Stimulated activated CD8-positive, alpha-beta memory T cell treated with anti-CD3 and anti-CD28 coated beads, Interleukin-12 subunit alpha, Interleukin-12 subunit beta, amount 100 ng/mL, for 4 hours (primary cell): ENCODE measurements at places on chromosomes 1 and 21.
A peak's percentile ranks its signal among the peaks of the same experiment; 100 is the strongest.

DNA sequence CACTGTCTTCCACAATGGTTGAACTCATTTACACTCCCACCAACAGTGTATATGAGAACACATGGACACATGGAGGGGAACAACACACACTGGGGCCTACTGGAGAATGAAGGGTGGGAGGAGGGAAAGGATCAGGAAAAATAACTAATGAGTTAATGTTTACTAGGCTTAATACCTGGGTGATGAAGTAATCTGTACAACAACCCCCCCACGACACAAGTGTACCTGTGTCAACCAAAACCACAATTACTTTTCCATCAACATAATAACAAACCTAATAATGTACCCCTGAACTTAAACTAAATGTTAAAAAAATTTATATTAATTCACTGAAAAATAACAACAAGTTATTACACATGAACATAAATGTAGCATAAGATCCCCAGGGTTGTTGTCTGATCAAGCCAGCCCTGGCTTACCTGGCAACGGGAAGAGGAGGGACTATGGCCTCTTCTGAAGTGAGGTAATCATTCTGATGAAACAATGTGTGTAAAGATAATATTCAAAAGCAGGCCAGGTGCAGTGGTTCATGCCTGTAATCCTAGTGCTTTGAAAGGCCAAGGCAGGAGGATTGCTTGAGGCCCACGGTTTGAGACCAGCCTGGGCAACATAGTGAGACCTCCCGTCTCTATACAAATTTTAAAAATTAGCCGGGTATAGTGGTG is 40.8 kb upstream of the HEATR1 start:
- no peak for DNase-seq

DNA sequence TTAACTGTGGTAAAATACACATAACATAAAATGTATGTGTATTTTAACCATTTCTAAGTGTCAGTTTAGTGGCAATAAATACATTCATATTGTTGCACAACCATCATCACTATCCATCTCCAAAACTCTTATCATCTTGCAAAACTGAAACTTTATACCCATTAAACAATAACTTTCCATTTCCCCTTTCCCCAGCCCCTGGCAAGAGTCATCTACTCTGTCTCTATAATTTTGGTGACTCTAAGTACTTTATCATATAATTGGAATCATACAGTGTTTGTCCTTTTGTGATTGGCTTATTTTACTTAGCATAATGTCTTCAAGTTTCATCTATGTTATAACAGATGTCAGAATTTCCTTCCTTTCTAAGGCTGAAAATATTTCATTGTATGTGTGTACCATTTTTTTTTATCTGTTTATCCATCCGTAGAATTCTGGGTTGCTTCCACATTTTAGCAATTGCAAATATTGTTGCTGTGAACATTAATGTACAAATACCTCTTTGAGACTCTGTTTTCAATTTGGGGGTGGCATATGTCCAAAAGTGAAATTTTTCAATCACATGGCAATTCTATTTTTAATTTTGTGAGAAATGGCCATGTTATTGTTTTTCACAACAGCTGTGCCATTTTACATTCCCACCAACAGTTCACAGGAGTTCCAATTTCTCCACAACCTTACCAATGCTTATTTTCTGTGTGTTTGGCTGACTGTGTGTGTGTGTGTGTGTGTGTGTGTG is 153.9 kb upstream of the GORAB start:
- no peak for DNase-seq

DNA sequence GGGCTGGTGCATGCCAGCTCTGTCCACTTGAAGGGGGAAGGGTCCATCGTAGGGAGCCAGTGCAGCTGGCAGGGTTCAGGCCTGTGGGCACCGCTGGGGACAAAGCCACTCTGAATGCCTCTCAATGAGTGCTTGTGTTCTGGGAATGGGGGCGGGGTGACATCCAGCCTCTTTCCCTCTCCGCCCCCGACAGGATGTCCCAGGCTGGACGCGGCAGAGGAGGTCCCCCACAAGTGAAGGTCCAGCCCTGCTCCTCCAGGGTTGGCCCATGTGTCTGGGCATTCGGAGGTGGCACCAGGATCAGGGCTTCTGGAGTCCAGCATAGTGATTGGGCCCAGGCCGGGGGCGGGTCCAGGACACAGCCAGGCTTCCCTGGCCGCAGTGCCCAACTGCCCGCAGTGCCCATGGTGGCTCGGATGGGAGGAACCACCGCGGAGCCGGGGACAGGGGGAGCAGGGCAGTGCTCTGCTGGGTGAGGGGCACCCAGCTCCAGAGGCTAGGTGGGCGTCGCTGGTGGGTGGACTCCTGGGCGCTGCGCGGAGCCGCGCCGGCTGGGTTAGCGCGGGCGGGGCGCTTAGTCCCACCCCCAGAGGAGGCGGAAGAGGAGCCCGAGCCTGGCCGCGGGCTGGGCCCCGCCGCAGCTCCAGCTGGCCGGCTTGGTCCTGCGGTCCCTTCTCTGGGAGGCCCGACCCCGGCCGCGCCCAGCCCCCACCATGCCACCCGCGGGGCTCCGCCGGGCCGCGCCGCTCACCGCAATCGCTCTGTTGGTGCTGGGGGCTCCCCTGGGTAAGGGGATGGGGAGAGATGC is at the start of gene SHISA4:
SHISA4 (plus strand) TSS at position 617 of the 808 bp plus-strand sequence; CDS start at position 714, 97 bp downstream.
- DNase-seq: peak; percentile 3

DNA sequence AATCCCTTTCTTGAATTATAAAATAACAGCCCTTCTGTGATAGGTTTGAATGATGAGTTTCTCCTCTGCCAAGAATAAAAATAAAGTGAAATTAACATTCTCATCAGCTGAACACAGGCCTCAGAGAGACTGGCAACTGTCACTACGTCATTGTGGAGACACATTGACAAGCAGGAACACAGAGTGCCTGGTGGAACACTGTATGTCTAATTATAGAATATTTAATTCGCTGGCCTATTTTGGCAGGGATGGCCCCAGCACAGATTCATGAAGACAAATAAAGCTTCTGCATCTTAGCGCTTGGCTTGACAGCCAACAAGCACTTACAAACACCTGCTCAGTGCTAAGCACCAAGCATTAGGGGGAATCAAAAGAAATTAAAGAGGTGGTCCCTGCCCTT is 52.0 kb upstream of the SMYD2 start:
- DNase-seq: no peak

GRCh38 chr21:45011911-45012661 is 62.3 kb upstream of the ADARB1 start:
- DNase-seq: no peak

DNA sequence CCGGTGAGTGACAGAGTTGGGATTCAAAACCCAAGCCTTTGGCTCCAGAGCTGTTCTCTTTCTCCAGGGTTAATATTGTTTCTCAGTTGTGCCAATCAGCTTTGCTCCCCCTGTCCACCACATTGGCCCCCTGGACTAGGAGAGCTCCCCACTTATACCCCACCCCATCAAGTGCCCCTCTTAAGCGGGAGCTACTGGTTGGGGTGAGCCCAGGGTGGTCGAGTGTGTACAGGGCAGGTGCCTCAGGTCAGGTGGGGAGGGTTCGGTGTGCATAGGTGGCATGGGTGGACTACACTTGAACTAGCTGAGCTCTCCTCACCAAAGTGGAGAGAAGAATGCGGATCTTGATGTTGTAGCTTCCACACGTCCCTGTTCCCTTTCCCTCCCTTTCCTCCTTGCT is 14.2 kb downstream of the KCNA2 start:
- no peak for DNase-seq

GRCh38 chr1:15703562-15703961 is 19.4 kb downstream of the PLEKHM2 start:
- no peak for DNase-seq

DNA sequence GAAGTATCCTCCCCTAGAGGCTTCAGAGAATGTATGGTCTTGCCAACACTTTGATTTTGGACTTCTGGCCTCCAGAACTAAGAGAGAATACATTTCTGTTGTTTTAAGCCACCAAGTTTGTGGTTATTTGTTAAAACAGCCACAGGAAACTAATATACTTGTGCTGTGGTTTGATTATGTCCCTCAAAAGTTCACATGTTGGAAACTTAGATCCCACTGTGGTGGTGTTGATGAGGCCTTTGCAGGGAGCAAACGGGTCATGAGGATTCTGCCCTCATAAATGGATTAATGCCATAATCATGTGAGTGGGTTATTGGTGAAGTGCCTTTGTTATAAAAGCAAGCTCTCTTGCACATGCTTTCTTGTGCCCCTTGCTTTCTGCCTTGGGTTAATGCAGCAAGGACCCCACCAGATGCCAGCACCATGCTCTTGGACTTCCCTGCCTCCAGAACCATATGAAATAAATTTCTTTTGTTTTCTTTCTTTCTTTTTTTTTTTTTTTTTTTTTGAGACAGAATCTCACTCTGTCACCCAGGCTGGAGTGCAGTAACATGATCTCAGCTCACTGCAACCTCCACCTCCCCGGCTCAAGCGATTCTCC is 157.3 kb downstream of the CLIC6 start:
- DNase-seq: no peak

DNA sequence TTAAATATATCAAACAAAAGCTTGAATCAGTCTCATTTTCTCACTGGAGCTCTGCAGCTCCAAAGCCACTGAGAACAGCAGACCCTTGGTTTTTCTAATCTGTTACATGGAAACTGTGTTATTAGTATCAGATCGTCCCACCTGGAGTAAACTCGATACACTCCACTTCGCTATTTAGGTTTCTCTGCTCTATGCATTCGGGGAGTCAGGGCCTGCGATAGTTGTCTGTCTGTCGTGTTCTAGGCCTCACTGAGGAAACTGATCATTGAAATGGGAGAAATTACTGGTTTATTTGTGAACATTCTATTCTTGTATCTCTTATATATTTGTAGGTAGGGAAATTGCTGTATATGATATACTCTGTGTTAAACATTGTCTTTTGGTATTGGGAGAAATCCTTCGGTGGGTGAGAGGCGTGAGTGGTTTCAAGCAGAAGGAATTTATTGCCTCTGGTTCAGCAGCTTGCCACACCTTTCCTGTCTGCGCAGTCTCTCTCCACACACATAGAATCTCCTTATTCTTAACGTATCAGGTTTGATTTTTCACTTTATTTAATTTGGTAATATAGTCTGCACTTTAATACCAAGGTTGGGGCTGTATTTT is 8.5 kb downstream of the PRDM2 start:
- DNase-seq: no peak

DNA sequence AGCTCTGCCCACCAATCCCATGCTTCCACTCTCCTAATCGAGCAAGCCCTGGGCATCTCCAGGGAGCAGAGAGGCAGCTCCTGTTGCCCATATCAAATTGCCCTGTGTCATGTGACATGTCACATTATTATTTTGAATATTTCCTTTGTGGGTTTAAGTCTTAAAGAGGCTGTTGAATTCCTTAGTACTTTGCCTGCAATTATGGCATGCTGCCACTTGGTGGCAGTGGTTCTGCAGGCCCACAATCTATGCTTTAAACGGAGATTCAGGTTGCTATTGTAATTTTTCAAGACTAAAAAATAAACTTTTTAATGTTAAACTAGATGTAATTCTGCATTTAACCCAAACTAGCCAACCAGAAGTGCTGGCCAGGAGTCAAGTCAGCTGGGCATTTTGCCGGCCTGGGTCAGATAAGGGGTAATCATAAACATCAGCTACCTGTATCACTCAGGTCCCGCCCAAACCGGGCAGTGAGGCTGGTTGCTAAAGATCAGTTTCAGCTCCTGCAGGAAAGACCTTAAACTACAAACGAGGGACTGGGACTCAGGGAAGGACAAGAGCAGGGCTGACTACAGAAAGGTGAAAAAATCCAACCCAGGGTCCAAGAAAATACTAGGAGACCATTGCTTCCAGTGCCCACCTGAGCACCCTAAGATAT is 37.3 kb upstream of the ARHGEF16 start:
- DNase-seq: no peak

DNA sequence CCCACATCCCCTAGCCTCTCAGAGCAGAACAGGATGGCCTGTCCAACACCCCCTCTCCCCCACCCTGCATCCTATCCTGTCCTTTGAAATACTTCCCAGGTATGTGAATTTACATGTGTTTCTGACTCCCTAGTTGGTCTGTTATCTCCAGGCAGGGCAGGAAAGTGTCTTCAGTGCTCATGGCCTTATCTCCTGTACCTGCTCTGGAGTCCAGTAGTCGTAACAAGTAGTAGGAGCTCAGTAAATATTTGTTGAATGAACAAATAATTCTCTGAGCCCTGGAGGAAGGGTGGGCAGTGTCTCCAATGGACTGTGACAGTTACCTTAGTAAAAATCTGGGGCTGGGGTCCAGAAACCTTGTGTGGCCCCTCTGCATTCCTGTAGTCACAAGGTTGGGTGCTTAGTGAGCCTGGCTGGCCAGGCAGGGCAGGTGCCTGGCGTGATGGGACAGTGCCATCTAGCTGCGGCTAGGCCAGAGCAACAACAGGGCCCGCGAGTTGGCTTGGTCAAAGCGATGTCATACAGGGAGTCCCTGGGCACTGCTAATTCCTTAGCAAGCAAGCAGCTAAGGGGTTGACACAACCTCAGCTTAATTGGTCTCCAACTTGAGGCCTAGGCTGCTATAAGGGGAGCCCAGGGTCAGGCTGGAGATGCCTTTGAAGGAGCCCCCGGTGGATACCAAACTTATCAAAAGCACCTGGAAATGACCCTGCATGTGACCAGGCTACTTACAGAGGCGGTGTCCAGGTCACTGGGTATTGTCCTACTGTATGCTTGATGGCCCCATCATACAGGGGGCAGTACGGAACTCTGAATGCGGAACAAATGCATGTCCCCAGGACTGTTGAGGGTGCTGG is 89.0 kb upstream of the PPM1J start:
- no peak for DNase-seq

DNA sequence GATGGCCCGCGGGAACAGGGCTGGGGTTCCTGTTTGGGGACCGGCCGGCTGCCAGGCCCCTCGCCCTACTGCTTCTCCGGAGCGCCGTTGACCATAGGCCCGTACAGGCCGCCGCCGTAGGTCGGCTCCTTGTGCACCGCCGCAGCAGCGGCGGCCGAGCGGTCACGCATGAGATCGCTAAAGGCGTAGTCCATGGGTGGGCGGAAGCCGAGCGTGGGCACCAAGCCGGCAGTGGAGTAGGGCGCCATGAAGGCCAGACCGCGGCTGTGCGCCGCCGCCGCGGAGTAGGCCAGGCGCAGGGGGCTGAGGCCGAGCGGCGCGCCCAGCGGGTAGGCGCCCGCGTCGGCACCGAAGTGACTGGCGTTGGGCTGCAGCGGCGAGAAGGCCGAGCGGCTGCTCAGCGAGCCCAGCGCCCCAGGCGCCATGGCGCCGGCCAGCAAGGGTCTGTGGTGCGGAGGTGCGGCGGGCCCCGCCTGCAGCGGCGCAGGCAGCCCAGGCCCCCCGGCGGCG is 4.6 kb downstream of the DMRTA2 start:
- DNase-seq: no peak

GRCh38 chr21:42012763-42013329 is 2.7 kb upstream of the ZBTB21 start:
- no peak for DNase-seq
